ENCODE measurements at places on chromosomes 4 and X.

DNA sequence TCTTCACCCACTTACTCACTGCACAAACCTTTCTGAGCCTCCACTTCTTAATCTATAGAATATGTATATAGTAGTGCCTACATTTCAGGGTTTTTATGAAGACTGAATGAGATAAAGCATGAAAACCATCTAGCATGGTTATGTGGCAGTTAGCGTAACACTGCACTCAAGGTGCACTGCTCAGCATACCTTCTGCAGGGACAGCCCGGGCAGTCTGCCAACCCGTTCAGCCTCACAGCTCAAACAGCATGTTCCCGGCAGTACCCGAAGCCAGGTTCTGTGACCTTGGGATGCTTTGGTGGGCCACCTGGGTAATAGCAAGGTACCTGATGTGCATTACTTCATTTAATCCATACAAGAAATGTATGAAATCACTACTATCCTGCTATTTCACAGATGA lies 81.4 kb downstream of the DOCK11 start:
- no peak for DNase-seq

GRCh38 chr4:108532738-108533137 lies 87.6 kb upstream of the RPL34 start:
- no peak for DNase-seq

GRCh38 chr4:140353786-140354185 lies 19.7 kb upstream of the SCOC start:
- no peak for DNase-seq

- no peak for DNase-seq
Measured at GRCh38 chr4:114599231-114599902, 760 bp downstream of the UGT8 start.

DNA sequence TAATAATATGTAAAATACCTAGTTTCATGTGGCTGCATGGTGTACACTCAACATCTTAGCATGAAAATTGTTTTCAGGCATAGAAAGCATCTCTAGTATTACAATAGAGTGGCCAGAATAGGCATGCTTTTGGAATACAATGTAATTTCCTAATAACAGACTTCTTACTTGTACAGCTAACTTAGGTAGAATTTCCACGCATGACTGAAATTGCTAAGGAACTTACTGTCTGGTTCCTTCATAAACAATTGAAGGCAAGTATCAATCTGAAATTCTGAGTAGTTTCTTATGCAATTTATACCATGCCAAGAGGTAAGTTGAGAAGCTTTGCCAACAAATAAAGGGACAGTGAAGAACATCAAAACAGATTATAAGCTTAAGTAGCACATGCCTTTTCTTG lies 26.7 kb downstream of the SULT1E1 start:
- no peak for DNase-seq

DNA sequence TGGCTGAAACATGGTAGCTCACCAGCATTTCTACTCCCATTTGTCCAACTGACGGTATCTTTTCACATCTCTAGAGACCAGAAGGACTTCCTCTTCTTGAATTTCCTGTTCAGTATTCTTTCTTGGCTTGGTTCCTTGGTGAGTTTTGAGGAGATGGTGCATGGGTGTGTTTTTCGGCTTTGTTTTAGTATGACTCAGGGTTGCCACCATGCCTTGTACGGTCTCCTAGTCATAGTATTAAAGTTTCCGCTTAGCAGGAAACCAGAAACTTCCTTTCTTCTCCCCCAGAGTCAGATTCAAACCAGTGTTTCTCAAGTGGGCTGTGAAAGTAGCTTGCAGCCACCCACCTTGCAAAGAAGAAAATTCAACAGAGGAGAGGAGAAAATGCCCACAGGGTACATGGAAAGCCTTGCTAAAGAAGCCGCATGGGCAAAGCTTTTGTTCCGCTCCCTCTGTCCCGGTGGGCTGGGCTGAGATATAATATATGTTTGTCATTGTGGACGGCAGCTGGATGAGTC lies 5.7 kb downstream of the CD99 start:
- DNase-seq: peak; percentile 32
